ENCODE measurements at places on chromosomes 7 and 10.

- DNase-seq, result no peak
These were observed 25.6 kb downstream of the TM9SF3 start for GRCh38 chr10:96560966-96561887.

- DNase-seq, result no peak
These were observed 37.7 kb downstream of the CAMK2B start for GRCh38 chr7:44287488-44288380.

GRCh38 chr10:94680544-94680943 lies 3.0 kb upstream of the CYP2C18 start:
- no peak for DNase-seq

GRCh38 chr7:66894463-66895080 lies 26.5 kb upstream of the TMEM248 start:
- DNase-seq, result no peak

GRCh38 chr7:129903935-129904334 lies 48.8 kb downstream of the UBE2H start:
- DNase-seq, result peak; percentile 34

- no peak for DNase-seq
These were observed 83.8 kb upstream of the MACROH2A2 start for GRCh38 chr10:69968830-69969229.

GRCh38 chr7:121529003-121529402 lies 132.9 kb upstream of the FAM3C start:
- DNase-seq, result no peak

- DNase-seq, result no peak
These were observed 337.4 kb upstream of the PODXL start for GRCh38 chr7:131893631-131894340.

GRCh38 chr10:34824870-34825269 lies 9.8 kb upstream of the PARD3 start:
- DNase-seq, result no peak

DNA sequence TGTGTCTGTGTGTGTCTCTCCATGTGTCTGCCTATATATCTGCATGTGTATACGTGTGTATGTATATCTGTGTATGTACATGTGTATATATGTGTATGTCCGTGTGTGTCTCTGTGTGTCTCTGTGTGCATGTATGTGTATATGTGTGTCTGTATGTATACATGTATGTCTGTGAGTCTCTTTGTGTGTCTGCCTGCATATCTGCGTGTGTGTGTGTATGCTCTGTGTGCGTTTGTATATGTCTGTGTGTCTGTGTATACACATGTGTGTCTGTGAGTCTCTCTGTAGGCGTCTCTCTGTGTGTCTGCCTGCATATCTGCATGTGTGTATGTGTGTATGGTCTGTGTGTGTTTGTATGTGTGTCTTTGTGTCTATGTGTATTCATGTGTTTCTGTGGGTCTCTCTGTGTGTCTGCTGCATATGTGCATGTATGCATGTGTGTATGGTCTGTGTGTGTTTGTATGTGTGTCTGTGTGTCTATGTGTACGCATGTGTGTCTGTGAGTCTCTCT lies 23.7 kb upstream of the KLF6 start:
- no peak for DNase-seq

GRCh38 chr7:90678986-90679385 lies 82.9 kb downstream of the CDK14 start:
- no peak for DNase-seq

DNA sequence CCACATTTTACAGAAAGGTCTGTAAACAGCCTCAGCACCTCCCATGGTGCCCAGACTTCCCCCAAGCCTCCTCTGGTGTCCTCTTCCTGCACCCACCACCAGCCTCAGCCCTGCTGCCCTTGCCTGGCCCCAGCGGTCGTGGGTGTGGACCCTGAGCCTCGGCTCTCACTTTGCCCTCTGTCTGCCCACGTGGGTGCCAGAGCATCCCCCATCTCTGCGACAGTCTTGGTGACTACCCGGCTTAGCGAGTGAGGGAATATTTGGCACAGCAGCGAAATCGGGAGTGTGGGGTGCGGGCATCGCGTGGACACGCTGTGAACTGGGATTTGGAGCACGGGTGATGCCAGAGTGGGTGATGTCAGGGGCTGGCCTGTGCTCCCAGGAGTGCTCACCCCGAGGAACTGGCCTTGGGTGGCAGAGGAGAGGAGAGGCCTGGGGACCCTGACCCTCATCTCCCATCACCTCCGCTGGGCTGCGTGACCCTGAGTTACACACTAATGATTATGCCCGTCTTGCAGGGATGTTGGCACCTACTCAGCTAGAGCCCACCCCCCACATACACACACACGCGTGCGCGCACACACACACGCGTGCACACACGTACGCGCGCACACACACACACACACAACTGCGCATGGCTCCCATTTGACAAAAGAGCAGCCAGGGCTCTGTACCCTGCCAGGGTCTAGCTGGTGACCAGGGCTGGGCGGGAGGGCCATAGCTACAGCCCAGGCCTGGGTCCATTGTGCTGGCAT lies 8.7 kb downstream of the ELFN1 start:
- DNase-seq, result no peak

DNA sequence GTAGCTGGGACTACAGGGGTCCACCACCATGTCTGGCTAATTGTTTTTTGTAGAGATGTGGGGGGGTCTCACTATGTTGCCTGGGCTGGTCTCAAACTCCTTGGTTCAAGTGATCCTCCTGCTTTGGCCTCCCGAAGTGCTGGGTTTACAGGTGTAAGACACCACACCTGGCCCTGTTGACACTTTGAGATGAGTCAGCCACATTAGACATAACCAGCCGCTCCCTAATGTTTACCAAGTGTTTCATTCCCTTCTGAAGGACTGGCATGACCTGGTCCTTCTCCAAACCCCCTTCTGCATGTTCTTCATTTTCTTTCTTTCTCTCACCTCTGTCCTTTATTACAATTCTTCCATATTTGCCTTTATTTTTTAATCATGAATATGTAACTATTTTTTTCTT lies 67.8 kb downstream of the TAF3 start:
- DNase-seq, result no peak

DNA sequence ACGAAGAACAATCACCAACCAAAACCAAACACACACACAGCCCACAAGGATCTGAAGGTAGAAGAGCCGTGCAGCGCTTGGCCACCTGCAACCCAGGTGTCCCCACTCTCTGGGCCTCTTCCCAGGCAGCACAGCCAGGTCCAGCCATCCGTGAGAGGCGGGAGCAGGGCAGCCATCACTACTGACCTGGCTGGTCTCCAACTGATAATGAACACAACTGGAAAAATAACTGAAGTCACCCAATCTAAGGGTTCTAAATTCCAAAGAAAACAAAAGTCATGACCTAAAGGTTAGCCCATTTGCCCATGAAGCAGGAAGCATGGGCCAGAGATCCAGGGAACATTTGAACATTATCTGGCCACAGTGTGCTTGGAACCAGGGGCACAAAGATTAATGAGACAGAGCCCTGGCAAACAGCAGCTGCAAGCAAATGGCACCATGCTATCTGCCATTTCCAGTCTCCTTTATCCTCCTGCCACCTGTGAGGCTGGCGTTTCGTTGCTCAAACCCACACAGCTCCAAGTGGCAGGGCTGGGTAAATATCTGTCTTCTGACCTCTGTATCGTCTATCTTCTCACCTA lies 207.9 kb downstream of the TNS3 start:
- no peak for DNase-seq

GRCh38 chr7:116224492-116225098 lies 14.3 kb downstream of the TES start:
- DNase-seq, result no peak

DNA sequence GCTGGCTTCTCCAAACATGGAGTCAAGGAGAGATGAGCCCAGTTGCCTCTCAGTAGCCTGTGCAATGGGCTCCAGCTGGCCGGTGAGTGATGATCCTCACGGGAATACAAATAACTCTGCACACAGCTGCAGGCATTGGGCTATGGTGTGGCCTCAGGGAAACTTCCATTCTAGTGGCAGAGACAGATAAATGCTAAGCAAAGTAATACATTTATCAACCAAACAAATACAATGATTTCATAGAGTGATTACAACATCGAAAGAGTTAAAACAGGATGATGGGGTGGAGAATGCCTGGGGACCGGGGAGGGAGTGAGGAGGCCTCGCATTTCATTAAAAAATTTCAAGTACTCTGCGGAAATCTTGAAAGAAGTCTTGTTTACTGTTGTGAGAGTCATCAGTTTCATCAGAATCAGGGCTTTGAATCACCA lies 15.0 kb upstream of the AKR1B1 start:
- no peak for DNase-seq

- no peak for DNase-seq
These were observed 967 bp downstream of the GAD2 start for GRCh38 chr10:26217396-26218086.

DNA sequence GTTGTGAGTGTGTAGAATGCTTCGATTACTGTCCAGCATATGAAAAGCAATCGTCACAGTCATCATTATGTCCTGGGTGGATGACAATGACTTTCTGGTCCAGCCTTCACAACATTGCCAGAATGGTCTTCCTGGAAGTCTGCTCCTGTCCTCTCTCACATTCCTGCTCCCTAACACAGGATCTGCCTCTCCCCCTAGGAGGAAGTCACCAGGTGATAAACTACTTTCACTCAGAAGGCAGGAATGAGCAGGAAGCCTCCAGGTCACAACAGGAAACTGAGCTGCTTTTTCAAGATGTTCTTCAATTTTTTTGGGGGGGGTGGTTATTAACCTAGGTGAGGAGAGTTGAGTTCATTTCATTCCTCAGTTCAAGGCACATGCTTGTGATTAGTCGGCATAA lies 13.6 kb upstream of the GPNMB start:
- no peak for DNase-seq

- no peak for DNase-seq
These were observed 77.0 kb upstream of the PODXL start for GRCh38 chr7:131633342-131633843.

DNA sequence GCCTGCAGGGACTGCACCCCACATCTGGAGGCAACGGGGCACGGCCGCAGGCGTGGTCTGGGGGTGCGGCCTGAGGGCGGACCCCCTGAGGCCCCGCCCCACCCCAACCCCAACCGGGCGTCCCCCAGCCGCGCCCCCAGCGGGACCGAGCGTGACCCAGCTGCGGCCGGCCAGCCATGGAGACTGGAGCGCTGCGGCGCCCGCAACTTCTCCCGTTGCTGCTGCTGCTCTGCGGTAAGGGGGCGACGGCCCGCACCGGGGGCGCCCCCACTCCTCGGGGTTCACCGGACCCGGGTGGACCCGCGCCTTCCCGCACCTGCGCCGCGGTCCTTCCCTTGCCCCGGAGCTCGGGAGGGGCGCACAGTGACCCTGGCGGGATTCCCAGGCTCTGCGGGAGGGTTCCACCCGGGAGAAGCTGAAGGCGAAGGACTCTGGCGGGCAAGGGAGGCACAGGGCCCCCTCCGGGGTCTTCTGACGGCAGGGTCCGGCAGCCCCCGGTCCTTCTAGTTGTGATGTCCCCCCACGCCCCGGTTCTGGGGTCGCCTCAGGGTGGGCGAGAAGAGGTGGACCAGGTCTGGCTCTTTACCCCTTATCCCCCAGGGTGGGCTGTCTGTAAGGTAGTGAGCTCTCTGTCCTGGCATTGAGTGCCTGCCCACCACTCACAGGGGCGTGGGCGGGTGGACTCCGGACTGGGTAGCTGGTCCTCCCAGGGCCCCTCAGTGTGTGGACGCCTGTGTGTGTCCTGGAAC lies at the start of gene RAMP3:
TSS of gene RAMP3 (plus strand) at position 139 of the 749 bp plus-strand sequence. CDS start at position 177, 38 bp downstream.
- no peak for DNase-seq

GRCh38 chr7:121574109-121574508 lies 178.0 kb upstream of the FAM3C start:
- no peak for DNase-seq

GRCh38 chr7:40810274-40810673 lies 675.5 kb downstream of the SUGCT start:
- DNase-seq, result no peak

DNA sequence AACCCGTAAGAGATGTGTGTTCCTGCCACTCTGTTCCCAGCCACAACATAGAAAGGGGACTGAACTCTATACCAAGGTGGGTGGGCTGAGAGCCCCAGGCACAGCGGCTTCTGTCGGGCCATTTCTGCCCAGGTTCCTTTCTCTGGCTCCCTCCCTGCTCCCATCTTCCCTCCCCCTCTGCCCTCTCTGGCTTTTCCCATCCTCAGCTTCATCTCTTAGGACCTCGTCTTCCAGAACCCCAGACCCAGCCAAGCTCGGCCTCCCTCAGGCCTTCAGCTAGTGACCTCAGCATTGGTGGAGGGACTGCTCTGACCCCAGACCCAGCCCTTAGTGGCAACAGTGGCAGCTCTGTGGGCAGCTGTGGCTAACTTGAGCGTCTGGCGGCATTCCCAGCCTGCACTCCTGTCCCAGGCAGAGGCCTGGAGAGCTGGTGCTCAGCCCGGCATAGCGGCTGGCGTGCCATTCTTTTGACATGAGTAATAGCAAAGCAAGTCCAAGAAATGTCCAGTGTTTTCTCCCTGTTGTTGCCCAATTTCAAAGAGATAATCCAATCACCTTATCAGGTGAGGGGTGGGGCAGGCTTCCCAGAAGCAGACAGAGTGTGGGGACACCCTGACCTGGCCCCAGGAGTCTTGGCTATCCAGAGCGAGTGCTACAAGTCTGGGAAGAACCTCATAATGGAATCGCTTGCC lies 15.9 kb downstream of the PTPRE start:
- no peak for DNase-seq

DNA sequence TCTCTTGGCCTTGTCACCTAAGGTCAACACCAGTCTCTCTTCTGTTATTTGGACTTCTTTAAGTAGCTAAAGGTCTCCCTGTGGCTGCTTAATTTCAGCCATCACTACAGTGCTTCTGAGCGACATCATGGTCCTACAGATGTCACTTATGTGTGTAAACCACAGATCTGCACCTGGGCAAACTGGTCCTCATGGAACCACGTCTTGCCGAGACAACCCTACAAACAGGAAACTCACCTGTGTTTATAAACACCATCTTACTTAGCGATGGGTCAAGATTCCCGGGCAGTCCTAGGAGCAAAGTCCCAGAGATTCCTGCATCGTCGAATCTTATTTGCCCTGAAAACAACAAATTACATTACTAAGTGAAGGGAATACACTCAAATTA lies 27.8 kb downstream of the KLF6 start:
- no peak for DNase-seq

GRCh38 chr10:116744163-116744753 lies 1.9 kb upstream of the HSPA12A start:
- DNase-seq, result no peak

DNA sequence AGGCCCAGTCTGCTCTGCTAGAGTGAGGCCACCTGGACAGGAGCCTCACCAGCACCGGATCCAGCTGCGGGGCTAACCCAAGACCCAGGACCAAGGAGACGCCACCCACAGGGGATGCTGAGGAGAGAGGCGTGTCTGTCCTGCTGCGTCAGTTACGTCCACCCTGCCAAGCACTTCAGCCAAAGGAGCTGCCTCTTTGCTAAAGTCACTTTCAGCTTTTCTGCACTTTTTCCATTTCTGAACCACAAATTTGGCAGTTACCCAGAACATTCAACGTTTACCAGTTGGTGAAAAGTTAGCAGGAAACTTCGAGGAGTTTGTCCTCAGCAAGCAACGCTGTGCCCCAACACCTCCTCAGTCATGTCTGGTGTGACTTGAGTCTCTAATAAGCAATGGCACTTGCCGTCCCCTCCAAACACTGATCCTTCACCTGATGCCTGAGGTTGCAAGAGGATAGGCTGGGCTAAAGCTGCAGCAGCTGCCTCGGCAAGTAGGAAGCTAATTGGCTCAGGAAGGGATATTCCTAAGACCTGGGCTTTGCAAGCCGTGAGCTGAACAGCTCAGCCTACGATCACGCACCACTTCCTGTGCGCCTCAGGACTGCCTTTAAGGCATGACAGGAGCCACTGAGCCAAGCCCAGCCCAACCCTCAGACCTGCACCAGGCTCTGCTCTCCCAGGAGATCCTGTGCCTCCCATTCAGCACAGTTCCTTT lies 40.1 kb downstream of the KCNH2 start:
- DNase-seq, result no peak

All from stimulated activated naive B cell treated with anti-CD40 and anti-IgM and Interleukin-4, amounts not matched to agents 10 μg/mL and 1 μg/mL and 100 μg/mL, for 72 hours (primary cell).